ENCODE measurements at places on chromosomes 6 and 20.

DNA sequence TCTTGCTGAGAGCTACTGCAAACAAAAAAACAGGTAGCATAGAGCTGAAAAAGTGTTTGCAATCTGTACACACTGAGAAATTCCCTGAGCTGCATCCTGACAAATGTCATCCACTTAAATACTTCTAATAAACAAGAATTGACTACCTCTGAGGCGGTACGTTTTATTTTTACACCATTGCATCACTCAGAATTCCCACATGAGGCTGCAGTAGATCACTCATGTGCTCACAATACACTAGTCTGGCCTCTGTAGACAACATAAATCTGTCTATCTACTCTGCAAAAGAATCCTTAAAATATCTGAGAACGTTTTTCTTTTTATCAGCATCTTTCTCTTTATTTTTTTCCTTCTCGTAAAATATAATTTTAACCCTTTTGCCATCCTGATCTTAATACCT is 661.4 kb downstream of the EPHA7 start:
- no peak for DNase-seq
- no peak overlapping the region for H3K4me3 ChIP-seq
- H3K27me3 ChIP-seq: no peaks in the 10 kb centered on the region
- H3K4me1 ChIP-seq: no peaks in the 10 kb centered on the region
- H3K27ac ChIP-seq: no peak overlapping the region
- no peaks in the 10 kb centered on the region for H3K36me3 ChIP-seq

GRCh38 chr20:63639093-63639975 is 12.4 kb upstream of the GMEB2 start:
- no peaks in the 10 kb centered on the region for H3K36me3 ChIP-seq
- peak; percentile 86 for DNase-seq
- H3K27me3 ChIP-seq: no peaks in the 10 kb centered on the region
- H3K27ac ChIP-seq: peak overlapping the region; percentile 100
- peaks cover 46% of the 10 kb centered on the region for H3K4me1 ChIP-seq
- H3K4me3 ChIP-seq: peak overlapping the region; percentile 72

- no peak overlapping the region for H3K27ac ChIP-seq
- peaks cover 3% of the 10 kb centered on the region for H3K4me1 ChIP-seq
- no peaks in the 10 kb centered on the region for H3K36me3 ChIP-seq
These were observed 62.1 kb downstream of the TBXT start for GRCh38 chr6:166105341-166106075.

DNA sequence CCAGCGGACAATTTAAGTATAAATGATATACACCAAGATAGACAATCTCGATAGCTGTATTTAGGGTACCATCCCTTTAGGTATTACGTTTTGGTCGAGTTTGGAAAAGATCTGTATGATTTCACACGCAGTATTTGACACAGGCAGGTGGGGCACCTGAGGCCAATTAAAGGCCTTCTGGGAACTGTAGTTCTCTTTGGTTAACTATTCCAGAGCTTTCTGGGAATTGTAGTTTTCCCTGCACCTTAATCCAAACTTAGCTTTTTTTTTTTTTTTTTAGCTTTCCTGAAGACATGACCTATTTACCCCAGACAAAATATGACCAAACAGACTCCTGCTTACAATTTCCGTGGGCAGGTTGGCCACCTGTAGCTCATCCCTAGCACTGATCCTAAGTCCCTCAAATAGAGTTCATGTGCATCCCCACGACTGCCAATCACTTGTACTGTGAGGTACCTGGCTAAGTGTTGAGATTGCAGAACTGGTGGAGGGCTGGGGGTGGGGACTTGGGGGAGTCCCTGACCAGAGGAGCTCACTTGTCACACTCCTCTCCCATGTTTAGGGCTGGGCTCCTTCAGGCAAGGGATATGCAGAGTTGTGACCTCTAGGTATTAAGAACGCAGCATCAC is 999 bp upstream of the EHMT2 start:
- H3K36me3 ChIP-seq: peaks cover 12% of the 10 kb centered on the region
- DNase-seq: peak; percentile 56
- peak overlapping the region; percentile 92 for H3K27ac ChIP-seq

- H3K27ac ChIP-seq: no peak overlapping the region
- H3K36me3 ChIP-seq: no peaks in the 10 kb centered on the region
- DNase-seq: no peak
- no peak overlapping the region for H3K4me3 ChIP-seq
These were observed 75.0 kb upstream of the EZR start for GRCh38 chr6:158894193-158894592.

GRCh38 chr6:63441266-63441956 is 121.6 kb upstream of the LGSN start:
- no peaks in the 10 kb centered on the region for H3K36me3 ChIP-seq

Data from activated CD4-positive, alpha-beta T cell treated with anti-CD3 and anti-CD28 coated beads for 36 hours (primary cell).